Chondrocyte (in vitro differentiated cells): ENCODE measurements at places on chromosomes 3 and 15. TPM values are rescaled to one million over a fixed set of nuclear protein-coding genes. Genes with fewer than 3 reads are reported as not detected.

- peak overlapping the region; percentile 34 for H3K27ac ChIP-seq
- DNase-seq, result no peak
- peaks cover 29% of the 10 kb centered on the region for H3K4me1 ChIP-seq
Measured at GRCh38 chr15:64343222-64343621, 12.8 kb downstream of the CSNK1G1 start.

- no peak for DNase-seq
- peaks cover 15% of the 10 kb centered on the region for H3K4me1 ChIP-seq
- no peak overlapping the region for H3K27ac ChIP-seq
- H3K27me3 ChIP-seq, result no peaks in the 10 kb centered on the region
- H3K4me3 ChIP-seq, result no peak overlapping the region
Measured at GRCh38 chr3:157201648-157202278, 41.8 kb upstream of the CCNL1 start.

DNA sequence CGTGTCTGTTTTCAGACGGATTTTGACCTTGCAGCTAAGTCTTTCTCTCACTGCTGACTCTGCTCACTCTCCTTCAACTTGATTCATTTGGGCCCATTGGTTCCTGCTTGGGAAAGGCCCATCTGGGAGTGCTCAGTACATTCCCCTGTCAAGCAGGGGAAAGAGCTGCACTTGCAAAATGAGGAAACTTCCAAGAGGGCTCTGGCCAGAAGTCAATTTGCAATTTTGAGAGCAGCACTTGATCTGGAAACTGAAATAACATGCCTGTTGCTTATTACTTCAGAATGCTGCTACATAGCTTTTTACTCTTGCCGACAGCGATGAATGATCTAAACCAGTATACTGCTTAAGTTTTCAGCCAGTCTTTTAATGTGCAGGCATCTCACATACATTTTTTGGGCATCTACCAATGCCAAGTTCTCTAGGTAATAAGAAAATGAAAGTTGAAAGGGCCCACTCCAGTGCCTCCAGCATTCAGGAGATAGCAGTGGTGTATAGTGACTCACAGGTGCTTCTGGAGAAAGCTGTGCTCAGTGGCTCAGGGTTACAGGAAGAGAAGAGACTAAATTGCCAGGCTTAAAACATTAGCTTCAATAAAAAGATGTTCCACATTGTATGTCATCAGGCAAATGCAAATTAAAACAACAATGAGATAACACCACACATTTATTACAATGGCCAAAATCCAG lies 70.1 kb upstream of the RORA start:
- H3K27me3 ChIP-seq, result peaks cover 13% of the 10 kb centered on the region
- H3K36me3 ChIP-seq, result no peaks in the 10 kb centered on the region
- DNase-seq, result no peak
- H3K4me1 ChIP-seq, result no peaks in the 10 kb centered on the region
- no peak overlapping the region for H3K27ac ChIP-seq

DNA sequence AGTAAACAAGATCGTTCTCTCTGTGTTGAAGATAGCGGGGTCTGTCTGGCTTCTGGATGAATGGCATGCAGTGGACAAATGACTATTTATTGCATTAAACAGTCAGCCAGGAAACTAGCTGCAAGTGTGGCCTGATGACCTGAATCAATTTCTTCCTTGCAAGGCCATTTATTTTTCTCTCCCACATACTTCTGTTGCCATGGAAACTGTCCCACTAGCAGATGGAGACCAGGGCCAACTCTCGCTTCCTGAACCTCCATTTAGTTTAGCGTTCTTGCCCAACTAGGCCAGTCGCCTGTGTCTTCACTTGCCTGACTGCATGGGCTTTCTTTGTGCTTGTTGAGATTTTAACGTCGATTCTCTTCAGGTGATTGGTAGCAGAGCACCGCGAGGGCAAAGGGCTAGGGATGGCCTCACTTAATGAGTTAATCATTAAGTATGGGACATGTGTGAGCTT lies 27.6 kb downstream of the LMCD1 start:
- H3K27me3 ChIP-seq, result no peaks in the 10 kb centered on the region
- no peak overlapping the region for H3K4me3 ChIP-seq
- peaks cover 54% of the 10 kb centered on the region for H3K36me3 ChIP-seq

GRCh38 chr15:80308002-80308401 lies 56.0 kb upstream of the CTXND1 start:
- no peaks in the 10 kb centered on the region for H3K36me3 ChIP-seq
- H3K4me1 ChIP-seq, result no peaks in the 10 kb centered on the region
- peaks cover 28% of the 10 kb centered on the region for H3K27me3 ChIP-seq
- no peak for DNase-seq
- no peak overlapping the region for H3K4me3 ChIP-seq

GRCh38 chr3:119628390-119628789 lies 30.7 kb downstream of the PLA1A start:
- H3K36me3 ChIP-seq, result peaks cover 2% of the 10 kb centered on the region
- no peak for DNase-seq
- no peak overlapping the region for H3K4me3 ChIP-seq
- peaks cover 65% of the 10 kb centered on the region for H3K4me1 ChIP-seq
- peak overlapping the region; percentile 49 for H3K27ac ChIP-seq

GRCh38 chr3:18403061-18403460 lies 22.1 kb downstream of the SATB1 start:
- peaks cover 3% of the 10 kb centered on the region for H3K4me1 ChIP-seq
- no peaks in the 10 kb centered on the region for H3K27me3 ChIP-seq
- H3K36me3 ChIP-seq, result peaks cover 2% of the 10 kb centered on the region
- H3K4me3 ChIP-seq, result no peak overlapping the region

- H3K27ac ChIP-seq, result no peak overlapping the region
- no peaks in the 10 kb centered on the region for H3K4me1 ChIP-seq
- H3K4me3 ChIP-seq, result no peak overlapping the region
- no peak for DNase-seq
- H3K36me3 ChIP-seq, result no peaks in the 10 kb centered on the region
- no peaks in the 10 kb centered on the region for H3K27me3 ChIP-seq
Measured at GRCh38 chr15:40217166-40217824, 21.6 kb upstream of the PAK6 start.

GRCh38 chr15:91953432-91953831 lies 99.9 kb downstream of the SLCO3A1 start:
- no peak overlapping the region for H3K27ac ChIP-seq
- DNase-seq, result no peak
- H3K4me3 ChIP-seq, result no peak overlapping the region
- H3K36me3 ChIP-seq, result no peaks in the 10 kb centered on the region
- H3K4me1 ChIP-seq, result peaks cover 2% of the 10 kb centered on the region

GRCh38 chr3:48896936-48897335 lies 1.7 kb downstream of the SLC25A20 start:
- H3K36me3 ChIP-seq, result peaks cover 3% of the 10 kb centered on the region
- H3K27ac ChIP-seq, result peak overlapping the region; percentile 79
- H3K4me1 ChIP-seq, result peaks cover 23% of the 10 kb centered on the region
- H3K4me3 ChIP-seq, result peak overlapping the region; percentile 1

DNA sequence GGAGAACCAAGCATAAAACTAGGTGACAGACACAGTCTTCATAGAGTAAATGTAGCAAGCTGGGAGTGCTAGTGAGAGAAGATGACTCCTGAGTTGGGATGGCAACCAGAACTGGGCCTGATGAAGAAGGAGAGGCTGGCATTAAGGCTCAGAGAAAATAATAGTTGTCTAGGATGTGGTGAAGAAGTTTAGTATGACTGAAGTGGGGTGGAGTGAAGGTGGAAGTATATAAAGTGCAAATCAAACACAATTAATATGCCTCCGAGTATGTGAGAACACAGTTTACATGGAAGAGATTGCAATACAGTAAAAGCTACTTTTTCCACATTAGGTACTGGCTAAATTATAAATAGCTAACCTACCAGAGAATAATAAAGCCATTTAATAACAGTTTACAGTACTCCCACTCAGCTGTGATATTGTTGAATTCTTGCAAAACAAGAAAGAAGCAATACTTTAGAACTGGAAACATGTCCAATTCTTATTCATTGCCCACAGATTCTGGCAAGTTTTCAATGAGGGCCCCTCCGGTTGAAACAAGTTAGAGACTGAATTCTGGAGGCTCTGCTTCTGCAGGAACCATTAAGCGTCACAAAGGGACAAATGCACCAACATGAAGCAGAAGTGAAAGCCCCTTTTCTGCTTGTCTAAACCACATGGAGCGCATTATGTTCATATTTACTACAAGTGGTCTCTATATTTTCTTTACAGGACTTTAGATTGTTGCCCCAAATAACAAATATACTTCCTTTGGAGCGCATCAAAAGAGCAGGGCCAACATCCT lies 243.7 kb downstream of the SLC9A9 start:
- H3K4me1 ChIP-seq, result peaks cover 47% of the 10 kb centered on the region
- no peak for DNase-seq
- no peak overlapping the region for H3K27ac ChIP-seq

DNA sequence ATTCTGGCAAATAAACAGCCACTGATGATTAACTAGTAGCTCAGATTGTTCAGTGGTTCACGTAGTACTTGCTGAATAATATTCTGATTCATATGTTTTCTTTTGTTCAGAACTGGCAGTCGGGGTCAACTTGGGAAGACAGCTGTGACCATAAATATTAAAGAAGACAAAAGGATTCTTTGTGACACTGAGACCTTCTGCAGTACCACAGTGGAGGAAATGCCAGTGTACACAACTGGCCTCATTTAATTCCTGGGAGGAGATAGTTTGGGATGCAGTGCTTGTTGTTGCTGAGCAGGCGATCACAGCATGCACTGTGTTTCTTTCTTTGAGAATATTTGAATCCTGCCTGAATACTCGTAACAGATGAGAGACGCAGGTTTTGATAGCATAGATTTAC lies 26.7 kb upstream of the MCF2L2 start:
- H3K27me3 ChIP-seq, result no peaks in the 10 kb centered on the region
- DNase-seq, result no peak
- H3K4me1 ChIP-seq, result peaks cover 8% of the 10 kb centered on the region
- peaks cover 5% of the 10 kb centered on the region for H3K36me3 ChIP-seq
- no peak overlapping the region for H3K27ac ChIP-seq

ADGRG7 gene
- total RNA-seq, result not detected in 3 replicates

C3orf20 gene
- total RNA-seq, result not detected in 3 replicates

A4GNT gene
- total RNA-seq, result not detected in 3 replicates

POC1A gene
- 5.3 to 5.7 TPM (median 5.5 TPM) in 3 replicates for total RNA-seq
